ENCODE measurements at places on chromosomes 3 and 15.

- no peak for DNase-seq
Observed at GRCh38 chr3:129482721-129483120, 42.7 kb downstream of the IFT122 start.

DNA sequence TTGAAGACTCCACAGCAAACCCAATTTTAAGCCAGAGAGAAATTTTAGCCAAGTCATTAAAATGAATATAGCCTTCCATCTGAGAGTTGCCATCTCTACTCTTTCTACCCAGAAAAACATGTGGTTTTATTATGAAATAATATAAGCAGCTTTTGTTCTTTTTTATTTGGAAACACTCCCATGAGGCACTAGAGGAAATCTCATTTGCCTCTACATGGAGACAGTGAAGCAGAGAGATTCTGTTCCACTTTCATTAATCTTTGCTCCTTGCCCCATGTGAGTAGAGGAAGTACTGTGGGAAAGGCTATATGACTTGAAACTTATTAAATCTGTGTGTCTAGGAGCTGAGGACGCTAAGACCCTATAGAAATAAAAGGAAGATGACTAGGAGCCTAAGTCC is 111.1 kb downstream of the P3H2 start:
- DNase-seq = no peak

DNA sequence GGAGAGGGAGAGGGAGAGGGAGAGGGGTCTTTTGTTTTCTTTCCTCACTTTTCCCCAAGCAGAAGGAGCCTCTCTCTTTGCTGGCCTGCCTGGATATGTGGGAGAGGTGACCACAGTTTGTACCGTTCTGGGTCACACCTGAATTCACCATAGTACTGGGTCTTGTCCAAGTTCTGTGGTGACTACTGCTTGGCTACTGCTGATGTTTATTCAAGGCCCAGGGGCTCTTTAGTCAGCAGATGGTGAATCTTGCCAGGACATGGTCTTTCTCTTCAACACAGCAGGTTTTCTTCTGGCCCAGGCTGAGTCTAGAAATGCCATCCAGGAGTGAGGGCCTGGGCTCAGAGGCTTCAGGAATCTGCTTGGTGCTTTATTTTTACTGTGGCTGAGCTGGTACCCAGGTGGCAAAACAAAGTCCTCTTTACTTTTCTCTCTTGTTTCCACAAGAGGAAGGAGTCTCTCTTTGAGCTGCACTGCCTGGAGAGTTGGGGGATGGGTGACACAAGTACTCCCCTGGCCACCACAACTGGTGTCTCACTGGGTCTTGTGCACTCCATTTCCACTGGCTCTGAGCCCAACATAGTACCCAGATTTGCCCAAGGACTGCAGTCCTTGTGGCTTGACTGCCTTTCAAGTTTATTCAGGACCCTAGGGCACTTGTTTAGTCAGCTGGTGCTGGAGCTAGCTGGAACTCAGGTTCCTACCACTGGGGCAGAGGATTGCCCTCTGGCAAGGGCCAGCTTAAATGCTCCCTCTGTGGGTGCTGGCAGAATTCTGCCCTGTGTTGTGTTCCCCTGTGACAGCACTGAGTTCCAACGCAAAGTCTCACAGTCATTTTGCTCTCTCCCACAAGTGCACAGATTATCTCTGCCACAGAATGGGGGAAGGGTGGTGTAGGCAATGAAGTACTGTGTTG is 16.8 kb upstream of the CCNDBP1 start:
- no peak for DNase-seq

- DNase-seq = no peak
Observed at GRCh38 chr3:159865041-159865579, 123.5 kb upstream of the IL12A start.

DNA sequence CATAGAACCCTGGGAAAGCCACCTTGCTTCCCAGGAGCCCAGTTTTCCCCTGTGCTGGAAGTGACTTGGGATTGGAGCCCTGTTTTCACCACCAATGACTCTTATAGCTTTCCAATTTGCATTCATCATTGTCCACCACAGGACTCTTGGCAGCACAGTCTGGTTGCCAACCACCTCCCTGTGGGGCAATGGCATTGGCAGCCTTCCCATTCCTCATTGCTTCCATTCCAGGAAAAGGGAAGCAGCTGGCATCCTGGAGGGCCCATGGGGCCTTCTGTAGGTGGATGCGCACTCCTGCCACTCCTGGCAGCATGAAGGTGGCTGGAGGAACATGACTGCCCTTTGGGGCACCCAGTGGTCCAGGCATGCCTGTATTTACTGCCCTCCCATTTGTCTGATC is 57.7 kb downstream of the FEM1B start:
- DNase-seq = no peak

GRCh38 chr3:14113965-14114635 is 10.6 kb downstream of the CHCHD4 start:
- DNase-seq = no peak

DNA sequence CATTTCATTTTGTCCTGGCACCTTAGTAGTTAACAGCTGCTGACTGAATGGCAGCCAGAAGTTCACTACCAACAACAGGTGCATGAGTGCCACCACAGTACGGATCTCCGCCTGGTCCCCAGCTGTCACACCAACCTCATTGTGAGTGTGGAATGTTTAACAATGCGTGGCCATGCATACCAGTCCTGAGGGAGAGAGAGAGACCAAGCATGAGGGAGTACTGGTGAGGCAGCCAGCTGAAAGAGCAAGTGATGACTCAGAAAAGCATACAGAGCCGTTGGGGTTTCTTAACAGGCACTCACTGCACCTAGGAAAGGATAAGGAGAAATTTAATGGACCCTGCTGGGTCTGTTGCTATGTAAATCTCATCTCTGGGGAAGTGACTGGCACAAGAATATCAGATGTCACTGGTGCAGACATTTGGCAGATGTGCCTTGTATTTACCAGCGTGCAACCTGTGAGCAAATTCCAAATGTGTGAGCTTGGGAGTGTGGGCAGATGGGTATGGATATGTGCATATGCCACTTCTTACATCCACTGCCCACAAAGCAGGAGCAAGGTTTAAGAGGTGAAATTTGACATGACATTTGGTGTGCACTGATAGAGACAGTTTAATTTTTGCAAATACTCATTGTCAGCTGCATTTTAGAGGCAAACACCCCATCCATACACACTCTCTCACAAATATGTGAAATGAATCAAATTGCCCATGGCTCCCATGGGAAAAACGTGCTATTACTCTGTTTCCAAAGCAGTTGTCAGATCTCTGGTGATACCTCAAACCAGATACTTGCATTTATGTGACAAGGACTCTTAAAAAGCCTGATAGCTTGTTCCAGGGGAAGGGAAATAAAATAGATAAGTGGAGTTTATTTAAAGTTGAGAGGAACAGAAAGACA is 245.2 kb upstream of the ARPP21 start:
- DNase-seq = no peak

DNA sequence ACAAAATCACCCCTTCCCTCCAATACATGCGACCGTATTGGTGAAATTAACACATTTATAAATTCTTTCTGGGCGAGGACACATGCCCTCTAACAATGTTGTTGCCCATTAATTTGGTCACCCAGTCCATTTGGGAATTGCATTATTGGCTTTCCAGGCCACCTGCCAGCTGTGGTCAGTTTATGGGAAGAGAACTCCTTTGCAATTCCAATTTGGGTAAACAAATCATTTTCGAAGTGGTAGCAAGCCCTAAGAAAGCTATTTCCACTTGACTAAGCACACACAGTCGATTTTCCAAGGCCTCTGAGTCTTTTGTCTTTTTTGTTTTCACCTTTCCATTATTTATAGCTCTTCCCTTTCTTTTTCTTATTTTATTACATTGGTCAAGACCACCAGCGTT is 362.3 kb upstream of the RGMA start:
- DNase-seq = no peak

GRCh38 chr3:102112704-102113230 is 263.5 kb downstream of the NFKBIZ start:
- DNase-seq = no peak

DNA sequence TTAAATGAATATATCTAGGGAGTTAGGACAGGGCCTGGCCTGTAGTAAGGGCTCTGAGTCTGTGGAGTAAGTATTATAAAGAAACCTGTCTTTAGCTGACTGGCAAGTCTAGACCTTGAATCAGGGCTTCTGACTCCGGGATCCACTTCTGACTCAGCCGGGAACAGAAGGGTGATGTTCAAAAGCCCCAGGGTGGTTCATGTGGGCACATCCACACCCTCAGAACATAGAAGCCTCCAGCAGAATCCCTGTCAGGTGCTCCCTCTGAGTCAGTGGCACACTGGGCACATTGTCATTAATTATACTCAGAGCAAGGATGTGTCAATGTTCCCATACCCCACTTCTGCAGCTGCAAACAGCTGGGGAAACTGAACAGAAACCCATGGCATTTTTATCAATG is 26.7 kb upstream of the SNRK start:
- no peak for DNase-seq

DNA sequence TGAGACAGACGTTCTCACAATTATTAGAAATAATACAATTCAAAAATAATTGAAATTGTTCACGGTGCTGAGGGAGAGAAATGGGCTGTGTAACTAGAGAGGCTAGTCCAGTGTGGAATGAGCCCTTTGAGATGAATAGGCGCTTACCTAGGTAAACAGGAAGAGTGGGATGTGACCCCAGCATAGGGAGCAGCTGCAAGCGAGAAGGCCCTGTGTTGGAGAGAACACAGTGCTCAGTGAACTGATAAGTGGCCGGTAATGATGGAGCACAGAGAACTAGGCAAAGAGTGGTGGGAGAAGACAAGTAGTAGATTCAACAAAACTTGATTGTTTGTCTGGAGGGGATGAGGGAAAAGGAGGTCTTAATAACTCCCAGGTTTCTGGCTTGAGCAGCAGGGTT is 103.9 kb downstream of the HCN4 start:
- DNase-seq = no peak

GRCh38 chr3:143698682-143699303 is 149.5 kb downstream of the SLC9A9 start:
- no peak for DNase-seq

DNA sequence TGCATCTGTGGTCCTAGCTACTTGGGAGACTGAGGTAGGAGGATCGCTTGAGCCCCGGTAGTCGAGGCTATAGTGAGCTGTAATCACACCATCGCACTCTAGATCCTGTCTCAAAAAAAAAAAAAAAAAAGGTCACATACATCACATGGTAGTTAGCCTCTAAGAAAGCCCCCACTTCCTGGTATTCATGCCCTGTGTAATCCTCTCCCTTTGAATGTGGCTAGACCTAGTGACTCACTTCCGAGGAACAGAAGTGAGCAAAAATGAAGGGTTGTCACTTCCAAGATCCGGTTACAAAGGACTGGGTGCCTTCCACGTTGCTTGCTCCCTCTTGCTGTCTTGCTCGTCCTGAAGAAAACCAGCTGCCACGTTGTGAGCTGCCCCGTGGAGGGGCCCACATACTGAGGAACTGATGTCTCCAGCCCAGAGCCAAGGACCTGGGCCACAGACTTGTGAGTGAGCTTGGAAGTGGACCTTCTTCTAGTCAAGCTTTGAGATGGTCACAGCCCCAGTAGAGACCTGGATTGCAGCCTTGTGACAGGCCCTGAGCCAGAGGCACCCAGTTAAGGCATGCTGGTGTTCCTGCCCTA is 12.6 kb upstream of the LCTL start:
- DNase-seq = no peak

GRCh38 chr3:183385698-183386613 is 42.5 kb downstream of the MCF2L2 start:
- no peak for DNase-seq

- DNase-seq = no peak
Observed at GRCh38 chr15:37220949-37221670, 120.8 kb upstream of the MEIS2 start.

DNA sequence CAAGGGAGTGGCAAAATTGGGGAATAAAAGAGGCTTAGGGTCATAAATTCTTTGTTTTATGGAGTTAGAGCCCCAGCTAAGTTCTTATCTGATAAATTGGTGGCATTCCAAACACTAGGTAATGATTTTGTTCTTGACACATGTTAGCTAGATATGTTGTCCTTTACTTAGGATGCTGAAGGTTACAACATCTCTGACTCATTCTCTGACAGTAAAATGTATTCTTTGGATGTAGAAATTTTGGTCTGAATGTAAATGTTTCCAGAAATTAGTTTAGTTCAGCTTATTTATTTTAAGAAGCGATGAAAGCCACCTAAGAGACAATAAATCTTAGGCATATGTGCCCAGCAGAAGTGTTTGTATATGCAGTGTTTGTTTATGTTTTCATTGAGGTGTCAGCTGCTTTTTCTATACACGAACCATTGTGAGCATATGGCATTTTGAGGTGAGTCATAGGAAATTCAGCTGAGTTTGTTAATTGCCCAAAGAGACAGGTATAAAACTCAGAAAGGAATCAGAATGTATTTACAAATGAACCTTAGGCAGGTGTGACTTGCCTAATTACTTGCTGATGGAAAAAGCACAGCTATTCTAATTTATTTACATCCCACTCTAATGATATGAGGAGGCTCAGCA is 247.7 kb downstream of the AGBL1 start:
- no peak for DNase-seq

- DNase-seq = no peak
Observed at GRCh38 chr3:1613962-1614361, 484.7 kb upstream of the CNTN4 start.

GRCh38 chr3:58190291-58190690 is 20.5 kb downstream of the DNASE1L3 start:
- no peak for DNase-seq

GRCh38 chr3:18630295-18630694 is 205.2 kb upstream of the SATB1 start:
- no peak for DNase-seq

DNA sequence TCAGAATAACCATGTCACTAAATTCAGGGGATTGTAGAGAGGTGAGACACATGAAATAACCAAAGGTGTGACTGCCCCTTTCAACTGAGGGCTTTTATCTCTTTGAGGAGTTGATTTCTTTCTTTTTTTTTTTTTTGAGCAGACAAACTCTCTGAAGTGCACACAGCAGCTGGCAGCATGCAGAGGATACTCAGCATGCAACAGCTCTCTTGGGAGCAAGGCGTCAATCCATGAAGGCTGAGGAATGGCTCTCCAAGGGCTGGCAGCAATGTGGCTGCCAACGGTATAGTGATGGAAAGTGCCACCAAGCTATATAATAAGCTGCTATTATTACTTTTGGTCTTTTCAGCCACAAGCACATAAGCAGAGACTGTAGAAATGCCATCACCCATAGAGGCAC is 226.7 kb upstream of the FEZF2 start:
- DNase-seq = no peak

DNA sequence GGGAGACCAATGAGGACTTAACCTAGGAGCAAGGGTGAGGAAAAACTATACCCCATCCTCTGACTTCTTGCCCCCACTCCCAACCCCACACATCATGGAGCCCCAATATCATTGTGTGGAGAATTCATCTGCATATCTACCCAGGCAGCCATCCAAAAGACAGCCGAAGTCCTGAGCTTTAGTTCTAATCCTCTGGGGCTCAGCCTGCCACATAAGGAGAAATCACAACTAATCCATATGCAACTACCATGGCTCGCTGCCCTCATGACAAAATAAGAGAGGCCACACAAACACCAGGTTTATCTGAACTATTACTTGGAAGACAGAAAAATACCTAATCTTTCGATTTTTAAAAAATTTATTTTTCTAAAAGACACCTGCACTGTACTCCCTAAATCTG is 17.7 kb downstream of the HEXA start:
- DNase-seq = no peak

- DNase-seq = no peak
Observed at GRCh38 chr15:70502529-70502928, 260.8 kb downstream of the UACA start.
